Hematopoietic multipotent progenitor cell treated with erythropoietin and hydrocortisone succinate and interleukin-3 and kit ligand, for 8 days (in vitro differentiated cells): ENCODE measurements at places on chromosomes 1 and 21.
A peak's percentile ranks its signal among the peaks of the same experiment; 100 is the strongest.

DNA sequence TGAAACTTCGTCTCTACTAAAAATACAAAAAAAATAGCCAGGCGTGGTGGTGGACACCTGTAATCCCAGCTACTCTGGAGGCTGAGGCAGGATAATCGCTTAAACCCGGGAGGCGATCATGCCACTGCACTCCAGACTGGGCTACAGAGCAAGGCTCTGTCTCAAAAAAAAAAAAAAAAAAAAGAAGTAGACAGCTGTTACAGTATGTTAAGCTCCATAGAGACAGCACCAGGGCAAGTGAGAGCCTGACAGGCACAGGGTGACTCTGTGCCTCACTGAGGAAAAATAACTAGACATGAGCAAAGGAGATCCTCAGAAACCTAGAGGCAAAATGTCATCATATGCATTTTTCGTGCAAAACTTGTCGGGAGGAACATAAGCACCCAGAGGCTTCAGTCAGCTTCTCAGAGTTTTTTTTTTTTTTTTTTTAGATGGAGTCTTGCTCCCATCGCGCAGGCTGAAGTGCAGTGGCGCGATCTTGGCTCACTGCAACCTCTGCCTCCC lies 9.0 kb upstream of the PRDX1 start:
- no peak for DNase-seq

DNA sequence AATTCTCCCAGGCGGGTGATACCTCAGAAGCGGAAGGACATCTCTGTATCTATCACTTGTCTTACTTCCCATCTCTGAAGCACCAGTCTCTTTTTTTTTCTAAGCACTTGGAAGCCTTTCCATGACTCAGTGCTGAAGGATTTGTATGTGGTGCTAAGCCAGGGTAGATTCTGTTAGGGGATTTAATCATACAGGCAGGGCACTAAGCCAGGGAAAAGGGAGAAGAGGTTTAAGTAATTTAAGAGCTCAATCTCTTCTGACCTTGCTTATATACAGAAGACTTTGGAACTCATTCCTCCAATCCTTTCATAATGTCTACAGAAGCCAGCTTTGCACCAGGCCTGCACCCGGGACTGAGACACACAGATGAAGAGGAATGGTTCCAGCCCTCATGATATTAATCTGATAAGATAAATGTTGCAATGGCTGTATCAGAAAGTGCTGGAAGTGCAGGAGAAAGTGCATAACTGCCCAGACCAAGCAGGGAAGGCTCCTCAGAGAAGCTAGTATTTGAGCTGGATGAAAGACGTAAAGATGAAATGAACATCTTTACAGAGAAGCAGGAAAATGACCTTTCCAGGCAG lies 11.0 kb downstream of the FAM163A start:
- no peak for DNase-seq

DNA sequence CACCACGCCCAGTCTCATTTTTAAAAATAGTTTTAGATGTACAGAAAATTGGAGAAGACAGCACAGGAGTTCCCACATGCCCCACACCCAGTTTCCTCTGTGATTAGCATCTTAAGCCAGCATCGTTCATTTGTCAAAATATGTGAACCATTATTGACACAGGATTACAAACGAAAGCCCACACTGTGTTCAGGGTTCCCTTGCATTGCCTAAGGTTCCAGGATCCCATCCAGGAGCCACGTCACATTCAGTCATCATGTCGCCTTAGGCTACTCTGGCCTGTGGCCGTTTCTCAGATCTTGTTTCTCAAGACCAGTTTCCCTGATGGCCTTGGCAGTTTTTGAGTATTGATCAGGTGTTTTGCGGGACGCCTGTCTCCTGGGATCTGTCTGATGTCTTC lies 34.7 kb upstream of the TNFRSF1B start:
- DNase-seq, result no peak

DNA sequence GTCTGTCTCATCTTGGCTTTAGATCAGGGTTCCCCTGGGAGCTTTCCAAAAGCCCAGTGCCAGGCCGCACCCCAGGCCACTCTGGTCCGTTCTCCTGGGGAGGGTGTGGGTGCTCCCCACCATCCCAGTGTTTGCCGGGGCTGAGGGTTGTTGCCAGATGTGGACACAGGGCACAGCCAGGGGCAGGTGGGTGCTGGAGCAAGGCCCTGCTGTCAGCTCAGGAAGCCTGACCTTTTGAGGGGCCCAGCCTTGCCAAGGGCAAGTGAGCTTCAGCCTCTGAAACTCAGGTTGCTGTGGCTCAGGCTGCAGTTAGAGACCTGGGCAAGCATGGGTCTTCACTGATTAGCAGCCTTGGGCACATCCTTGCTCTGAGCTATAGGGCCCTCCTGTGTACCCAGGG lies 22.8 kb upstream of the ZBTB21 start:
- no peak for DNase-seq

DNA sequence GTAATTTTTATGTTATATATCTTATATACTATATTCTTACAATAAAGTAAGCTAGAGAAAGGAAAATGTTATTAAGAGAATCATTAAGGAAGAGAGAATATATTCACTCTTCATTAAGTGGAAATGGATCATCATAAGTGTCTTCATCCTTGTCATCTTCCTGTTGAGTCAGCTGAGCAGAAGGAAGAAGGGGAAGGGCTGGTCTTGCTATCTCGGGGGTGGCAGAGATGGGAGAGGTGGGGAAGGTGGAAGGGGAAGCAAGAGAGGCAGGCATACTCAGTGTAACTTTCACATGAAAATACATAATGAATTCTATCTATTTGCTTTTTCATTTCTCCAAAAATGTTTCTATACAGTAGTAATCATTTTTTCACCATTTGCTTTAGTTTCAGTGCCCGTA lies 5.1 kb downstream of the DNASE2B start:
- DNase-seq, result no peak

DNA sequence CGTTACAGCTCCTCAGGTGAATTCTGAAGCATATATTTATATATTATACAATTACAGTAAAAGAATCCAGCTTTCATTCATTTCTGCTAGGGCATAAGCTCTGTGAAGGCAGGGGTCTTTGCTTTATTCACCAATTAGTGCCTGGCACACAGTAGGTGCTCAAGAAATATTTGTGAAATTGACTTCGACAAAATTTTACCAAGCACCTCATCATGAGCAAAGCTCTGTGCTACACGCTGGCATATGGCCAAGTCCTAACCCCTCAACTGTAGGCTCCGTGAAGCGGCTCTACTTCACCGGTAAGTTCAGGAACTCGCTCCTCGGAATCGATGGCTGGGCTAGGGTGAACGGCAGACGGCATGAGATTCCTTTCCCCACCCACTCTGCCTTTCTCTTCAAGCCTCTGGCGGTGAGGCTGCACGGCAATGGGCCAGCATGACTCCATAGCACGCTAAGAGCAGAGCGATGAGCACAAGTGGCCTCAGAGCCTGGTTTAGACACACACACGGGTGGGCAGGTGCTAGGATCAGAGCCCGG lies 8.7 kb downstream of the C1orf174 start:
- DNase-seq, result no peak

GRCh38 chr1:163046071-163046470 lies 23.1 kb upstream of the RGS4 start:
- no peak for DNase-seq

GRCh38 chr1:116453481-116453880 lies 80.4 kb downstream of the ATP1A1 start:
- DNase-seq, result no peak

DNA sequence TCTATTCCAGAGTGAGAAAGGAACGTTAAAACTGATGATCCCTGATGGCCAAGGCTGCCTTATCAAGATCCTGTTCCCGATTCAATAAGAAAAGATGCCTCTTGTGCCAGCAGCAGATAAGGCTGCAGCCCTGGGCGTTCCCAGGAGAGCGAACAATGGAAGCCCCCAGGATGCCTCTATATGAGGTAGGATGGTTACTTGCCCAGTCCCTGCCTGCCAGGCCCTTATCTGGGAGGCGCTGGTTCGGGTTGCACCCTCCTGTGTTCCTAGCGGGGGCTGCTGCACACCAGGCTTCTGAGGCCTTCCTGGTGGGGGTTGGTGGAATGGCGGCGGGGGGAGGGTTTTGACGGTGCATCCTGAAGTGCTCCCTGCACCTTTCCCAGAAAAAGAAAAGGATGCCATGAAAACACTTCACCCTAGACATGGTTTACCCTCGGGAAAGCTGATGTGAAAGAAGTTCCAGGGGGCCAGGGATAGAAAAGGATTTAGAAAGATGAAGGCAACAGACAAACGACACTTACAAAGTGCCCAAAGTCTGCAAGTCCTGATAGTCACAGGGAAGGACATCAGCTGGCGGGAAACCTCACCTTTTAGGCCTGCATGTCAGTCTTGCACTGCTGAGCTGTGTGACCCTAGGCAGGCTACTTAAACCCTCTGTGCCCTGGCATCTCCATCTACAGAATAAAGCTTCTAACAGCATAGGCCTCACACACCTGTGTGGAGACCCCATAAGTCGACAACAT lies 100.3 kb downstream of the KCNJ15 start:
- DNase-seq, result peak; percentile 86

DNA sequence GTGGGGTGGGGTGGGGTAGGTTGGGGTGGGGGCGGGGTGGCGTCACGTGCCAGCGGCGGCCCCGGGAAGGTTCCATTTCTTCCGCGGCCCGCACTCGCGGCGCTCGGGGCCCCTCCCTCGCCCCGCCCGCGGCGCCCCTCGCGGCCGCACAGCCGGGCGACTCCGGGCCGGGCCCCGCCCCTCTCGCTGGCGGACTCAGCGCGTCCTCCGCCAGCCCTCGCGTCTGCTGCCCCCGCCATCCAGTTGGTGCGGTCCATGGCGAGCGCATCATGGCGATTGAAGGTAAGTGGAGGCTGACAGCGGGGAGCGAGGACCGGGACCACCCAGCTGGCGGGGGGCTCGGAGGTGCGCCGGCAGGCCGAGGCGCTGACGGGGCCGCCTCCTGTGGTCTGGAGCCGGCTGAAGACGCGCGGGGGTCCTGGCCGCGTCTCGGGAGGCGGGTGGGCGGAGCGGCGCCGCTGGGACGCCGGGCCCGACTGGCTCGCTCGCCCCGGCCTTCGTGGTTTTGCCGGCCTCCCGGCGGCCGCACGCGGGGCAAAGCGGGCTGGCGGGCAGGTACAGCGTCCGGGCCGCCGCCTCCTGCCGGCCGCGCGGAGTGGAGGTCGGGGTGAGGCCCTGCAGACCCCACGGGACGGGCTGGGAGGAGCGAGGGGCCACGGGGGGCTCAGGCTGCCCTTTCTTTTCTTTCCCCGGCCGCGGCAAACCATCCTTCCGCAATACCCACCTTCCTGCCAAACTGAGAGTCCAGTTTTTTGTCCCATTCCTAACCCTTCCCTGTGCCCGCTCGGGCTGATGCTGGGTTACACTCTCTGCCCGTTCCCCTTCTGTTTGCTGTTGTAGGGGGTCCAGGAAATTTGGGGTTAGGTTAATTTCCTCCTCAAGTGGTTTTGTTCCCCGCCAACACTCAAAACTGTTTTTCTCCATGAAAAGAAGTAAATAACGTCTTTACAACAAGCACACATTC lies at the start of gene SYT14:
Gene SYT14 (plus strand): TSS at position 222 of the 964 bp plus-strand sequence. CDS start 48 bp downstream, at position 270.
- DNase-seq, result no peak

DNA sequence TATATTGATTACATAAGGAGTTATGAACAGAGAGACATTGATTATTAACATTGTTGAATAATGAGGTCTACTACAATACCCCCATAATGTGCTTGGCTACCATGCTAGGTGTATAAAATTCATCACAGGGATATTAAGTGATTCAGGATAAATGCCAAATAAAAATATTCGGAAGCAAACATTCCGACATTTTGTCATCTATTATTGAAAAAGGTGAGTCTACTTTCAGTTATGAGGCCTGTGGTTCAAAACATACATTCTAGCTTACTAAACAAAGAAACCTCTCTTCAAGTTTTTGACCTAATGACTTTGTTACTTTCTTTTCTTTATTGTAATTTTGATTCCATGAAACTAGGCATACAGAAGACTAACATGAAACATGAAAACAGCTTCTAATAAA lies 190.3 kb upstream of the GREM2 start:
- no peak for DNase-seq

GRCh38 chr1:22452481-22452957 lies 868 bp downstream of the ZBTB40 start:
- no peak for DNase-seq

DNA sequence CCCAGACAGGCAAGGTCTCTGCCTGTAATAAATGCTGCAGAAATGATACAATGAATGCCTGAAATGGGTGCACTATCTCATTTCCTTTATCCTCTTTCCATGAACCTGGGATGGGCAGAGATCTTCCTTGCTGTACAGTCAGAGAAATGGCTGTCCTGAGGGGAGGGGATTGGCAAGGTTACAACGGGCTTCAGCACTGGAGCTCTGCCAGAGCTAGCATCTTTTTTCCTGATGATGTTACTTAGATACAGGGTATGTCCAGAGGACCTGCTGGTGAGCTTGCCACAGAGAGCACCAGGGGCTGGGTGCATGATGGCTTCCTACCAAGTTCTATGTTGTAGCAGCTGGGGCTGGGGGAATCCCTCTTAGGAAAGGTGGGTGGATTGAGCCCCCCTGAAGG lies 115.1 kb downstream of the PLXNA2 start:
- no peak for DNase-seq

DNA sequence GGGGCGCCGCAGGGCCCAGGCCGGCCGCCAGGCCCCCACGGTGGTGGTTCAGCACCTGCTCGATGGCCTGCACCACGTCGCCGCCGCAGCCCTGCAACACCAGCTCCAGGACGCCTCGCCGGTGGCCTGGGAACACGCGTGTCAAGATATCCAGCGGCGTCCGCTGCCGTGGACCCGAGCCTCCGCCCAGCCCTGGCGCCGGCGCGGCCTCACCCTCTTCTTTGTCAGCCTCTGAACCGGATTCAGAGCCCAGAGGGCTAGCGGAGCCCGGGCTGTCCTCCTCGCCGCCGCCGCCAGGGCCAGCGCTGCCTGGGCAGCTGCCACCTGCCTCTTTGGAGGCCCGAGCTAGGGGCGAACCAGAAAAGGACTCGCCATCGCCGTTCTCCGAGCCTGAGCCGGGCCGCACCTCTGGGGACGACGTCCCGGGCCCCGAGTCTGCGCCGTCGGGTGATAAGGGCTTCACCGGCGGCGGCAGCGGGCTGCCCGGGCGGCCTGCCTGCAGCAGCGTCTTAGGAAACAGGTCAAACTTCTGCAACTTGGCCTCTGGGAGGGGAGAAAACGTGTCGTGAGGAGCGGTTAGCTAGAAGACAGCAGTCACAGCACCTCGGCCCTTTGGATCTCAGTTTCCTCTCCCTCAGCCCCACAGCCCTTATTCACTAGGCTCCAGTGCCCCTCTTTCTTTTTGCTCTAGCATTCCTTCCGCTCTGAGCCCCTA lies 3.9 kb downstream of the DMRTA2 start:
- no peak for DNase-seq

- no peak for DNase-seq
Observed at GRCh38 chr1:25871086-25871703, 4.3 kb downstream of the PAQR7 start.

DNA sequence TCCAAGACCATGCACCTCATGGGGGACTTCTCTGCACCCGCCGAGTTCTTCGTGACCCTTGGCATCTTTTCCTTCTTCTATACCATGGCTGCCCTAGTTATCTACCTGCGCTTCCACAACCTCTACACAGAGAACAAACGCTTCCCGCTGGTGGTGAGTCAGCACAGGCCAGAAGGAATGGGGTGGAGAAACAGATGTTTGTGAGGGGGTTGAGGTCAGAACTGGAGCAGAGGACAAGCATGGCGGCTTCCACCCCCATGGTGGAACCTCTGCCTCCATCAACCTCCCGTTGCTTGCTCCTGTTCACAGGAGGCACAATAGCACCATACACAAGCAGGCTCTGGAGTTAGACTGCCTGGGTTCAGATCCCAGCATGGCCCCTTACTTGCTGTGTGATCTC lies 6.9 kb upstream of the ATXN7L2 start:
- no peak for DNase-seq
